NCI-H510A treated with DMSO at 0.1 percent for 48 hours (cell line): ENCODE measurements at places on chromosomes 11 and 22.

GRCh38 chr11:129440028-129440713, 64.5 kb downstream of the BARX2 start:
- peak; percentile 24 for DNase-seq

- no peak for DNase-seq
Observed at GRCh38 chr11:10844356-10844755, 13.5 kb downstream of the ZBED5 start.

GRCh38 chr11:130202818-130203689, 43.5 kb downstream of the ST14 start:
- no peak for DNase-seq

DNA sequence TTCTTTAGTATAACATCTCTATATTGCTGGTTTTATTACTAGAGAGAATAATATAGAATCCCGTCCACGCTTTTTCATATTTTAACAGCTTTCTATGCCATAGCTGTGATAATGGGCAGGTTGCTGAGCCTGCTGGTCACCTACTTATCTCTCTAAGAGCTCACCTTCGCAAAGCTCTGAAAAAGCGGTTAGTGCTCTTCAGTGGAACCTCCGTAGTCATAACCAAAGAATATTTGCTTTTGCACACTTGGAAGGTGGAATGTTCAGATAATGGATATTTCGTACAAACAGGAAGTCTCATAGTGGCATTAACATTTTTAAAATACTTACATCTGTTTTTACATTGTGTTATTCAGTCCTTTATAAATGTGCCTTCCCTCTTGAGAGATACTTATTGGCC, 388.9 kb upstream of the ANO3 start:
- DNase-seq: peak; percentile 41

DNA sequence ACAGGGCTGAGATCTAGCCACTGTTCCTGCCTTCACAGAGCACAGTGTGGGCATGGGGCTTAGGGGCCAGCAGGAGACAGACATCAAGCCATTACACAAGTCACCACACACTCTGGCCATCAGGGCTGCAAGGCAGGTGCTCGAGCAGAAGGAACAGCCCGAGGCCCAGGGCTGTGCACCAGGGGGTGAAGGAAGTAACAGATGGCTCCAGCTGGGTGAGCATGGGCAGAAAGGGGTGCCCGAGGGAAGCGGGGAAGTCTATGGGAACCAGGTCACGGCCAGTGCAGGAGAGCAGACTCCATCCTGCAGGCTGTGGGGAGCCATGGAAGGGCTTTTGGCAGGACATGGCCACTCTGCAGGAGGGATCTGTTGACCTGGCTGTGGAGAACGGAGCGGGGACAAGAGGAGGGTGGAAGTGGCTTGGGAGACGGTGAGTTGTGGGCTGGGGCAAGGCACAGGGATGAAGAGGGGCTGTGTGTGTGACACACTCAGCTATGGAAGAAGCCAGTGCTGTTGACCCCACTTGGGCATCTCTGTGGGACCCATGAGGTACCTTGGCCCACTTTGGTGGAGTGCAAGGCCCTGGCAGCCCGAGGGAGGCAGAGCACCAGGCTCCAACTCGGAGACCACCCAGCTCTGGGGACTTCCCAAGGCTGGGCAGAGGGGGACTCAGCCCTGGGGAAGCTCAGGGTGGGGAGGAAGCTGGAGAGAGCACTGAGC, 3.6 kb downstream of the C11orf68 start:
- DNase-seq: no peak

- DNase-seq: no peak
Observed at GRCh38 chr11:24738972-24739371, 242.1 kb downstream of the LUZP2 start.

GRCh38 chr11:17157761-17158160, 50.0 kb downstream of the PIK3C2A start:
- no peak for DNase-seq

- DNase-seq: no peak
Observed at GRCh38 chr11:118193910-118194566, 17.6 kb upstream of the SCN2B start.

GRCh38 chr11:65589444-65590239, 6.0 kb downstream of the KCNK7 start:
- no peak for DNase-seq

GRCh38 chr11:66239998-66240780, 28.2 kb upstream of the RAB1B start:
- no peak for DNase-seq

- DNase-seq: no peak
Observed at GRCh38 chr22:27660306-27660705, 141.2 kb downstream of the MN1 start.

GRCh38 chr22:29308148-29308790, 1.8 kb downstream of the GAS2L1 start:
- no peak for DNase-seq

DNA sequence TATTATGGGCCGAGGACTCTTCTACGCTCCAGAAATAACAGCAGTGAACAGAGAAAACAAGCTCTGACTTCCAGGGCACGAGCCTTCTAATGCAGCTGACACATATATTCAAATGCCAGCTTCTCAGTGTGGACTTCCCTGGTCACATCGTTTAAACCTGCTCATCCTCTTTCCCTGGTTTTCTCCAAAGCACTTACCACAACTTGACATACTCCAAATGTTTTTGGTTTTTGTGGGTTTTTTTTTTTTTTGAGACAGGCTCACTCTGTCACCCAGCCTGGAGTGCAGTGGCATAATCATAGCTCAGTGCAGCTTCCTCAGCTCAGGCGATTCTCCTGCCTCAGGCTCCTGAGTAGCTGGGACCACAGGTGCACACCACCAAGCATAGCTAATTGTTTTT, 105.5 kb downstream of the MICAL3 start:
- DNase-seq: no peak

DNA sequence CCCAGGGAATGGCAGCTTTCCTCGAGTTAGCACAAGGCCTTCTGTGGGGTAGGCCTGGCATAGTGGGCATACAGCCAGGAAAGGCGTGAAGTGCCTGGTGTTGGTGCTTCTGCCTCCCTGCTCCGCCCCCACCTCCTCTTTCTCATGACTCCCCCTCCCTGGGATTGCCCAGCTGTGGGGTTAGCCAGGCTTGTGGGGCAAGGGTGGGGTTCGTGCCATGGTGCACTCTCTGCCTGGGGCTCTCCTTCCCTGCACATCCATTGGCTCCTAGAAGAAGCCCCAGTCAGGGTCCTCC, 236.8 kb upstream of the NCAM1 start:
- peak; percentile 22 for DNase-seq

DNA sequence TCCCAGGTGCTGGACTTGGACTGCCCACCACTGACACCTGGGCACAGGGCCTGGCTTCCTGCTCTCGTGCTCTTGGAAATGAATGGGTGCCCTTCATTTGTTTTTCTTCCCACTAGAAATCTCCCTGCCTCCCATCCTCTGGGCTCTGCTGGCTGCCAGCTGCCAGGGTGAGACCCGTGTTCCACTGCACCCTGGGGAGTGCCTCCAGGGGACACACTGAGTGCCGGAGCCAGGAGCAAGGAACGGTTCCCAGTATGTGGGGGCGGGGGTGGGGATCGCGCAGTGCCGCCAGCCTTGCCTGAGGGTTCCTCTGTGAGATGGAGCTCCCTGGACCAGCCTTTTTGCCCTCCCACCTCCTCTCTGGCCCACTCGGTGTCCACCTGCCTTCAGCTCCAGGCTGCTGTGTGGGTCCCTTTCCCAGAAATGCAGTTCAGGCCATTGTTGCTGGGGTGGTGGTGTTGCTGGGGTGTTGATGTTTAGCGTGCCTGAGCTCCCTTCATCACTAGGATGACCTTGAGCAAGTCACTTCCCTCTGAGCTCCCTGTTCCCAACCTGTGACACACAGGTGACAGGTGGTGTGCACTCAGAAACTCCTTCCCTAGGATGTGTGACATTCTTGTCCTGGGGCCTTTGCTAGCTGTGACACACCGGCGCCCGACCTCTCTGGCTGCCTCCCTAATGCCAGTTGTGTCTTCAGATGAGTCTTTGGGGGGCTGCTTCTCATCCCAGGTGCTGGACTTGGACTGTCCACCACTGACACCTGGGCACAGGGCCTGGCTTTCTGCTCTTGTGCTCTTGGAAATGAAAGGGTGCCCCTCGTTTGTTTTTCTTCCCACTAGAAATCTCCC, 72.1 kb downstream of the MED15 start:
- no peak for DNase-seq

- DNase-seq: no peak
Observed at GRCh38 chr22:46588279-46589140, 31.7 kb upstream of the GRAMD4 start.

DNA sequence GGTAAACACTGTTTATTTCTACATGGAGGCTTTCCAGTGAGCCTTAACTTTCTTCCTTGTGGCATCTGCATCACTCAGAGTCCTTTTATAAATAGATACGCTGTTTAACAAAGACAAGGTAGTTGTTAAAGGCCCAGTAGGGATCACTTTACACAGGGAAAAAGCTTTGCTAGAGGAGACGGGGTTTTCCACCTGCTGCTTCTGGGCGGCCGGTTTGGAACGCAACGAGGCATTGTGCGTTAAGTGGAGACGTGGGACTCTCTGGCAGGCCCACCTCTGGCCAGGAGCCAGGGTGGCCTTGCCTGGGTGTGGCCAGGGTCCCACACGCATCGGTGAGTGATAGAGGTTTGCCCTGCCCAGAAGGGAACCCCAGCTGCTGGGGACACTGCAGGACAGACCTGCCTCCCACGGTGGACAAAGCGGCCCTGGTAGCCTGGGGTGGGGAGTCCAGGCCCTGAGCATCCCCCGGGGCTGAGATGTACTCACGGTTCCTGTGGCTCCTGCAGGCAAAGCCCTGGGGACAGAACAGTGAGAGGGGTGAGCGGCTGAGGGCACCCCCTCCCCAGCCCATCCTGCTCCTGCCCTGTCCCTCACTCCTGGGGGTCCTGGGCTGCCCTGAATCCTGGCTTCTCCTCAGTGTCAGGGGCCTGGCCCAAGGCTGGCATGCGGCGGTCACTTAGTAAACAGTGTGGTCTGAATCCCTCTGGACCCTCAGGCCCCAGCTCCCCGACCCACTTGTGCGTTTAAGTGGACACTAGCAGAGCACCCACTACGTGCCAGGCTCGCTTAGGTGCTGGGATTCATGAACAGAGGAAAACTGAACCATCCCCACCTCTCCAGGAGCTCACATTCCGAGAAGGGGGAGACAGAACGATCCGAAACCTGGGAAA, 4.2 kb downstream of the IL17REL start:
- peak; percentile 79 for DNase-seq

DNA sequence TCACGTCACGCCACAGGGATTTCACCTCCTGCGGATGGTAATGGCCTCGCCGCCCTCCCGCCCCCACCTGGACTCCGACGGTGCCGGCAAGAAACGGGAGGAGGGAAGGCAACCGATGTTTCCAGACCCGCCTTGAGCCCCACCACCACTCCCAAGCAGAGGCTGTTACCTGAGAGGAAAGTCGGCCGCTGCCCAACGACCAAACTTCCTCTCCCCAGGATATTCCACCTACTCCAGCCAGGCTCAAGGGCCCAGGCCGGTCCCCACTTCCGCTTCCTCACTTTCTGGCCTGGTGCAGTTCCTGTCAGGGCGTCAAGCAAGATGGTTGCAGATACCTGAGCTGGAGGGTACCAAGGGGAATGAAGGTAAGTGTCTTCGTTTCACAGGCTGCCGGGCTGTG, at the start of gene ENTHD1:
Gene ENTHD1 (minus strand): TSS at position 235 of the 400 bp plus-strand sequence. CDS start 6,012 bp downstream, outside the sequence.
- no peak for DNase-seq

DNA sequence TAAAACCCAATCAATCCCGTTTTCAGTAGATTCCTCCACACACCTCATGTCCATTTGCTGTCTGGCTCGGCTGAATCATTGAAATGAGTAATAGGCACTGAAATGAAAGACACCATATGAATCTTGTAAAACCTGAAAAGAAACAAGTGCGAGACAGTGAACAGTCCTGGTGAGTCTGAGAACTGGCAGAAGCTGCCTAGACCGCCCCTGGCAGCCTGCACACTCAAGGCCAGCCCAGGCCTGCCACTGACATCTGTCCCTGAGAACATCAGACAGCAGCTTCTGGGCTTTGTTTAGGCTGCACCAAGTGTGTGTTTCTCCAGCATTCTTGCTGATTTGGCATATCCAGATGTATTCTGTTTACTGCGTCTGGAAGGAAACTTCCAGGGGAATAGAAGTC, 44.8 kb downstream of the ENDOD1 start:
- no peak for DNase-seq

GRCh38 chr11:106706355-106706754, 311.9 kb downstream of the GUCY1A2 start:
- no peak for DNase-seq

- DNase-seq: no peak
Observed at GRCh38 chr11:46490666-46491065, 99.1 kb upstream of the CHRM4 start.

DNA sequence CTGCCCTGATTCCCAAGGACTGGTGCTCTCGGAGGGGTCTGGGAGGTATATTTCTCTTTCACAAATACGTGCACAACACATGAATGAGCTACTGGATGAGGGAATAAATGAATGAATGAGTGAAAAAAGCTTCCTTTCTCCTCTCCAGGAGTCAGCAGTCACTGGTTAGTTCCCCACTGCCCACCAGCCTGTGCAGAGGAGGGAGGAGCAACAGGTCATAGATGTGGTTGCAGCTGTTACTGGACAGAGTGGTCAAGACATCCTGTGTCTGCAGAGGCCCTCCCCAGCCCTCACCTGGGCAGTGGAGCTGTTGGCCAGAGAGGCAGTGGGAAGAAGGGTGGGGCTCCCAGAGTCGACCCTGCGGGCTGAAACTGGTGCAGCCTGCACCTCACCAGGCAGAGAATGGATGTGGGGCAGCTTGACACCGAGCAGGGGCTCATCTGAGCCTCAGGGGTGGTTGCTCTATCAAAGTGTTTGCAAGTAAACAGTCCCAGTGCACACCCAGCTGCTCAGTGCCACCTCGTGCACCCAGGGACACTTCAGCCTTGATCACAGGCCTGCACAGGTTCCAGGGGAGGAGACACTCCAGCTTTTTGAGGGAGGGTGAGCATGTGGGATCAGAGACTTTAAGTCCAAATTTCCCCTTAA, 1.4 kb upstream of the VPREB1 start:
- no peak for DNase-seq

GRCh38 chr11:119222308-119222707, 16.2 kb downstream of the CBL start:
- DNase-seq: peak; percentile 75

- no peak for DNase-seq
Observed at GRCh38 chr11:6625156-6625831, 6.1 kb upstream of the TPP1 start.

GRCh38 chr11:115222218-115222862, 281.9 kb downstream of the CADM1 start:
- peak; percentile 86 for DNase-seq

- DNase-seq: no peak
Observed at GRCh38 chr22:37462983-37463382, 23.2 kb downstream of the MFNG start.

GRCh38 chr11:33646168-33646567, 54.5 kb downstream of the C11orf91 start:
- DNase-seq: no peak

- no peak for DNase-seq
Observed at GRCh38 chr11:63999349-64000025, 13.2 kb downstream of the OTUB1 start.

GRCh38 chr11:67071420-67072284, 15.0 kb downstream of the RHOD start:
- peak; percentile 25 for DNase-seq

GRCh38 chr11:16806791-16807190, 68.3 kb downstream of the C11orf58 start:
- no peak for DNase-seq
